ENCODE measurements at places on chromosomes 7 and 10.

DNA sequence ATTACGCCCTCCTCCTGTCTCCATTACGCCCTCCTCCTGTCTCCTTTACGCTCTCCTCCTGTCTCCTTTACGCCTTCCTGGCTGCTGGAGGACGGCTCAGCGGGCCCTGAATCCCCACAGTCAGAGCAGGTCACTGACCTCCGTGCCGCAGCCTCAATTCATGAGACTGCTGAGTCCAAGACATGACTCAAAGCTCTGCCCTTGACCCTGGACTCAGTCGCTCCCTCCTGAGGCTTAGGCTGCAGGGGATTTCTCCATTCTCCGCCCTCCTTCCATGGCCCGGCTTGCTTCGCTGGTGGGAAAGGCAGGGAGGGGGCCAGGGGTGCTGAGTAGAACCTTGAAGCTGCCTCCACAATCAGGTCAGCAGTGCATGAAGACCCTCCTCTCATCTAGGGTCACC lies 21.0 kb upstream of the FOXL3 start:
- DNase-seq: no peak

GRCh38 chr7:130417213-130417612 lies 23.6 kb downstream of the CEP41 start:
- no peak for DNase-seq

GRCh38 chr7:102236592-102237287 lies 49.9 kb upstream of the SH2B2 start:
- DNase-seq: peak; percentile 57

DNA sequence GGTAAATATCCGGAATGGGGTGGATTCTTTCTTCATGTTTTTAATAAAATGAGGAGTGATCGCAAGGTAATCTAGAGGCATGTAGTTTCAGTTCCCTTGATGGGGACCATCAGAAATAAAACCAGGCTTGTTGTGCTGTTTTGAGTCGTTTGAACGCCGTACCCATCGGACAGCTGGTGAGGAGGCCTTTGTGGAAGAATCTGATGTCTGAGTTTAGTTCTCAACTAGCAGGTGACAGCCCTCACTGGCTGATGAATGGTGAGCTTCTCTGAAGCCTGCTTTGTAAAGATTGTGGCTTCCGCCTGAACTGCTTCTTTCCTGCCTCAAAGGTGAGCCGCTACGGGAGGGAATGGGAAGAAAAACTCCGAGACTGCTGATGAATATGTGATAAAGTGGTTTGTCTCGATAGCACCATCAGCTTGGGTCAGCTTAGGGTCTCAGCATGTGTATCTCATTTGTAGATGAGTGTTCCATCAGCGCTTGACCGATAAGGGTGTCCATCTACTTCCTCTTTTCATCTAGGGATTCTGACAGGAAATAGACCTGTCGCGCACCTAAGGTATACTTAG lies 977 bp downstream of the TMEM248 start:
- DNase-seq: peak; percentile 21

- DNase-seq: no peak
These were observed 56.2 kb downstream of the PLCE1 start for GRCh38 chr10:94049911-94050310.

DNA sequence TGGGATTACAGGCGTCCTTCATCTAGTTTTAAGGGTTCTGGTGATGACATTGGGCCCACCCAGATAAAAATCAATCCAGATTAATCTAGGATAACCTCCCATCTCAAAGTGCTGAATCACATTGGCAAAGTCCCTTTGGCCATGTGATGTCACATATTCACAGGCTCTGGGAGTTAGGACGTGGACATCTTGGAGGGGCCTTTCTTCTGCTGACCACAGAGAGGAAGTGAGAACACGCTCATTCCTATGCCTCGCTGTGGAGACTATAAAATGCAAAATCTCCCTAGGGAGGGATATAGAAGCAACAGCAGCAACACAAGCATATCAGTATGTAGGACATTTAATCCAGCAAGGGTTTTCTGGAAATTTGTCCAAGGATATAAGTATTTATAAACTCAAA lies 266.0 kb upstream of the PITRM1 start:
- no peak for DNase-seq

- no peak for DNase-seq
These were observed 204.1 kb downstream of the PHTF2 start for GRCh38 chr7:78002715-78003114.

DNA sequence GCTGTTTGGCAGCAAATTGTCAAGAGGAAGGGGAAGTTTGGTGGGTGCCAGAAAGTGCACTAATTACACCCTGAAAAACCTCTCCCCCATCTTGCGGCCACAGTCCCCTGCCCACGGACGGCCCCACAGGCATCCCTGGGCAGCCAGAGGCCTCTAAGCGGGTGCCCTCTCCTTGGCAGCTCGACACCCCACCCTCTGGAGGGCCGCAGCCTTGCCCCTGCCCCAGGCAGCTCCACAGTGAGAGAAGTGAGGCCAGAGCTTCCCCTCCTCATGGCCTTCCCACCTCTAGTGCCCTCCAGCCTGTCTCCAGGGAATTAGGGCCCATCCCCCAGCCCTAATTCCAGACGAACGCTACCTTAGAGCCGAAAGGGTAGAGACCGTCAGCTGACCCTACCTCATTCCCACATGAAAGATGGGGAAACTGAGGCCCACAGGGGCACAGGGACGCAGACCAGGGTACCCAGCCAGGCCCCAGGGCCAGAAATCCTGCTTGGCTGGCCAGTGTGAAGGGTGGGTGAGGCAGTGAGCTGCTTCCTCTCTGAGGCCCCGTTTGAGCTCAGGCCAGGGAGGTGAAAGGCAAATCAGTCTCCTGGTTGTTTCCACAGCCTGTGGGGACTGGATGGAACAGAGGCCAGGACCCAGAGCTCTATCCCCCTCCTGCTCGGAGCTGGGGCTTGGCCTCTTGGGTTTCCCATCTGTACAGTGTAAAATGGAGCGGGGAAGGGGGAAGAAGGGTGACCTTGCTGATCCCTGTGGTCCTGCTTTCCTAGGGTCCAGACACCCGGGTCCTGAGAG lies 10.0 kb downstream of the ZCCHC24 start:
- DNase-seq: no peak

DNA sequence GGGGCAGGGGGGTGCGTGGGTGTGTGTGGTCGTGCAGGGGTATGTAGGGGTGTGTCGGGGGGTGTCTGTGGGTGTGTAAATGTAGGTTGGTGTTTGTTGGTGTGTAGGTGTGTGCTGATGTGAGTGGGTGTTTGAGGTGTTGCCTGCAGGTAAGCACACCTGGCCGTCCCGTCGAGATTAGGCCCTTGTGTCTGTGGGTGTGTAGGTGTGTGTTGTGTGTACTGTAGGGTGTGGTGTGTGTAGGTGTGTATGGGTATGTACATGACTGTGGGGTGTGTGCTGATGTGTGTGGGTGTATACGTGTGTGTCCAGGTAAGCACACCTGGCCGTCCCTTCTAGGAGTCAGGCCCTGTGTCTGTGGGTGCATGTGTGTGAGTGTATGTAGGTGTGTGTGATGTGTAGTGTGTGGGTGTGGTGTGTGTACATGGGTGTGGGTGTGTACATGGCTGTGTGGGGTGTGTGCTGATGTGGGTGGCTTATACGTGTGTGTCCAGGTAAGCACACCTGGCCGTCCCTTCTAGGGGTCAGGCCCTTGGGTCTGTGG lies 15.8 kb downstream of the FAM20C start:
- DNase-seq: no peak

GRCh38 chr7:2018569-2019460 lies 213.9 kb downstream of the MAD1L1 start:
- DNase-seq: peak; percentile 11

GRCh38 chr7:31788883-31789680 lies 102.1 kb downstream of the PPP1R17 start:
- no peak for DNase-seq

DNA sequence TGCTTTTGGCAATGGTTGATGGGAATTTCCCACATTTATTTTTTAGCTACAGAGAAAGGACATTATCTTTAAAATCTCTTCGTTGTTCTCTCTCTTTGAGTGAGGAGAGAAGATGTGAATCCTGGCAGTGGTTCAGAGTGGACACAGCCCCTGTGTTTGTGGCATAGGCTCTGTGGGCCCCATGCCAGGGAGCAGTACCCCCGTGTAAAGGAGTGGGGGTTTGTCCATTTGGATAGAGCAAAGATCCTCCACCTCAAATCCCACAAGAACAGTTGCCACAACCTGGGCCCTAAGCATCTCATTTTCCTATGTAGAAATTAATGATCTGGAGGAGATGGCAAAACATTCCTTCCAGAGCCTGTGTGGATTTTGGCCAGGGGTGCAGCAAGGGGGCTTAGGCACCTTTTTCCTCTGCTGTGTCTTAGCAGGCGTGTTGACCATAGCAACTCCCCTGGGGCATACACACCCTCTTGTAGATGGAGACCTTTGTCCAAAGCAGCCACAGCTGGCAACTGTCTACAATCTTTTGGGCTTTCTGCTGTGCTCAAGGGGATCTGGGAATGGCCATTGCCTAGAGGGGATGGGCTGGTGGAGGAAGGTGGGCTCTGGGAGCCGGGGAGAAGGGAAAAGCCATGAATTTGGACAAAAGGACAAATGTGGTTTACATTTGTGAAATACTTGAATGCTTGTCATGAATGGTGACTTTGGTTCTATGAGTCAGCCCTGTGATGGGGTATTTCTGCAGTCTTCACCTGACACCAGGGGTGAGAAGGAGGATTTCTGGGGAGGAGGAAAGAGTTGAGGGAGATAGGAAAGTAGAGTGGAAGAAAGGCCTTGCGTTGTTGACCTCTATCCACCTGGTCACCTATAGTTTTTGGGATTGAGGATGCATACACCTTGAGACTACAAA lies 92.0 kb downstream of the TCF7L2 start:
- no peak for DNase-seq

GRCh38 chr10:119395280-119396007 lies 147.1 kb downstream of the RGS10 start:
- no peak for DNase-seq

DNA sequence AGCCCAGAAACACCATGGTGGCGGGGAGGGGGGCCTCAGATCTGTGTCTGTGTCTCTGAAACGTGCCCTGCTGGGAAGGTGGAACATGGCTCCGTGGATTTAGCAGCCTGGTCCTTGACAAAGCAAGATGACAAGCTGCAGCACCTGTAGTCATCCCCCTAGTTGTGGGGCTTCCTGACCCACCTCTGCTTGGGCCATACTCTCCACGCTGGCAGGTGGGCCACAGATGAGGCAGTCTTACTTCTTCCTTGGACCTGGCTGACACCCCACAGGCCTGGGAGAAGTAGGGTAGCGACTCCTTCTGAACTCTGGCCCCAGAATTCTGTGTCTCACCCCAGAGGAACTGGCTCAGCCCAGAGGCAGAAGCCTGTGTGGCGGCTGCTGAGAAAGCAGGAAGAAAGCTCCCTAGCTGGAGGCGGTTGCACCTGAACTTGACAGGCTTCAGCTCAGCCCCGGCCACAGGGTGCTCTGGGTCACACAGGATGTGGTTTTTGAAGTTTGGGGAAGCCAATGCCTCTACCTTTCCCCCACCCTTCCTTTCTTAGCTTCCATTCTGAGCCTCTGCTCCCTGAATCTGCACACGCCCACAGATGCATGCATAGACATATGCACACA lies 113.9 kb downstream of the ABLIM1 start:
- no peak for DNase-seq

DNA sequence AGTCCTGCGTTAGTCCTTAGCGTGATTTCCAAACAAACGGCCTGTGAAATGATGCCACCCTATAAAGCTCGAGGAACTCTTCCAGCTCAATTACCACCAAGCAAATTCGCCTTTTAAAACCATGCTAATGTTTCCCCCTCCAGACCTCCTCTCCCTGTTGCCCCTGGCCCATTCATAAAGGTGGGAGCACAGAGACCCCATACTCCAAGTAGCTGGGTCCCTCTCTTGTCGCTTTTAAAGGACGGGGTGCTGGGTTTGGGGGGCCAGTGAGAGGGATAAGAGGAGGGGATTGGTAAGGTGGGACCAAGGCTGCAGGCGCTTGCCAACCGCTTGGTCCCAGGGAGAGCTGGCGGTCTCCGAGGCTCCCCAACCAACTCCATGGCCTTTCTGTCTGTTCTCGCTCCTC lies 1.2 kb downstream of the HMX2 start:
- no peak for DNase-seq

- no peak for DNase-seq
These were observed 579 bp downstream of the IDI1 start for GRCh38 chr10:1048349-1048731.

DNA sequence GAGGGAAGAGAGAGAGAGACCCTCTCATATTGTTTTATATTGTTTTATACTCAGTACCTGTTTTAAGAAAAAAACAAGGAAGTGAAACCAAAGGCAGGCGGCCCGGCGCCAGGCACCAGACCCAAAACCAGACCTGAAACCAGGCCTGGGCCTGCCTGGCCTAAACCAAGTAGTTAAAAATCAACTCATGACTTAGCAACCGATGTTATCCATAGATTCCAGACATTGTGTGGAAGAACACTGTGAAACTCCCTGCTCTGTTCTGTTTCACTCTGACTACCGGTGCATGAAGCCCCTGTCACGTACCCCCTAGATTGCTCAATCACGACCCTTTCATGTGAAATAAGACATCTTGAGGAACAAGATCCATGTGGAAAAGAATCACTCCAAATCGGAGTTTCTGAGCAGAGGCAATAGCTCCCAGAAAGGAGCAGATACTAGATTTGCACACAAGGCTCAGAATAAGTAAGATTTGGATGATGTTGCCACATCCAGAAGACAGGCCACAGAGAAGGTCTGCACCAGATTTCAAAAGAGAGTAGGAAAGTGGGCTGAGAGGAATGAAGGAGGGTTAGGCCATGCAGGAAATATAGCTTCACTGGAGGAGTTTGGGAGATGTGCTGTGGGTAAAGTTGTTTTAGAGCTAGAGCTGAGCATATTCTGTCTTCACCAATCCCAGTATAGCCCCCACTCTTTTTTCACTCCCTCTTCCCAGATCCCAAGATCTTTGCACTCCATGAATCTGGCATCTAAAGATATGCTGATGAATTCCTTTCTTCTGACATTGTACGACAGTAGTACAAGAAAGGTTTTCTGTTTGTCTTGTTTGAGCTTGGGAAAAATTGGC lies 8.8 kb upstream of the ZNF248 start:
- DNase-seq: no peak

DNA sequence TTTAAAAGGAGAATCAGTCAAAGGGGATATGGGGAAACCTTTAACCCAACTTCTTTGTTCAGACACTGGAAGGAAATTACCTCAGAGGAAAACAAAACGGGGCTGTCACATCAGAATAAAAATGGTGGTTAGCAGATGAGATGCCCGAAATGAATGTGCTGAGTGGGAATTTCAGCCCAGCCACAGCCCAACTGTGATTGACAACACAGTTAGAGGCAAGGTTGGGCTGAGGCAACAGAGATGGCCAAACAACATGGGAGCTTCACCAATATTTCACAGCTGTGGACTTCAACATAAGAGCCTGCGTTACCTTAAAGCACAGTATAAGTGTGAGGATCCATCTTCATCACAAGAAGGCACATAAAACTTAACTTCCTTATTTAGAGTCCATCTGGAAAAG lies 133.5 kb upstream of the PTPRZ1 start:
- no peak for DNase-seq

GRCh38 chr10:78474743-78475142 lies 441.1 kb downstream of the RPS24 start:
- DNase-seq: no peak
